NCI-H1092 (cell line): ENCODE measurements at places on chromosomes 1 and 21.

GRCh38 chr1:6601923-6602668 is 573 bp downstream of the KLHL21 start:
- DNase-seq: peak; percentile 80

DNA sequence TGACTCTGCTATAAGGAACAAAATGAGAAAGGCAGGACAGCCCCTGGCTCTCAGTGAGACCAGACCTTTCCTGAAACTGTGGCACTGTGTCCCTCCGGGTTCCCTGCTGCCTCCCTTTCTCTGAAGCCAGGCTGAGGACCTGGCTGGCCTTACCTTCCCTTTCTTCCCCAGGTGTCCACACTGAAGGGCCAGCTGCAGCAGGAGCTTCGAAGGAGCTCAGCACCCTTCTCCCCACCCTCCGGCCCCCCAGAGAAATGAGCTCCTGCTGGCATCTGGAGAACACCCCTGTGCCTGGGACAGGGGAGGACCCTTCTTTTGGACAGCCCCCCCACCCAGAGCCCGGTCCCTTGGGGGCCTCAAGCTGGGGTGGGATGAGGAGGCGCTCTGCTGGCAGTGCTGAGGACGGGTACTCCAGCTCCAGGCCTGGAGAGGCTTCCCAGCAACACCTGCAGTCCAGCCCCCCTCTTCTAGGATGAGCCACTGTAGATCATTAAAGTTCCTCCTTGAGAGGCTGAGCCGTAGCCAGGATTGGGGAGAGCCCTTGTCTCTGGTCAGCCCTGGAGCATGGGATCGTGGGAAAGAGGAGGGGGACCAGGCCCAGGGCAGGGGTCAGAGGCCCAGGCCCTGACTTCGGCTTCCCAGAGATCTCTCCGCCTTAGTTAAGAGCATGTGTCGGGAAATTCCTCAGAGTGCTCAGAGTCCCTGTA is 8.1 kb downstream of the MFAP2 start:
- no peak for DNase-seq

GRCh38 chr1:223730479-223731132 is 18.3 kb downstream of the CAPN2 start:
- DNase-seq: no peak

- DNase-seq: no peak
Measured at GRCh38 chr1:60894130-60894529, 188.2 kb upstream of the NFIA start.

- no peak for DNase-seq
Measured at GRCh38 chr1:198873696-198874230, 234.9 kb downstream of the PTPRC start.

GRCh38 chr1:12477936-12478611 is 139.9 kb downstream of the DHRS3 start:
- DNase-seq: peak; percentile 97

DNA sequence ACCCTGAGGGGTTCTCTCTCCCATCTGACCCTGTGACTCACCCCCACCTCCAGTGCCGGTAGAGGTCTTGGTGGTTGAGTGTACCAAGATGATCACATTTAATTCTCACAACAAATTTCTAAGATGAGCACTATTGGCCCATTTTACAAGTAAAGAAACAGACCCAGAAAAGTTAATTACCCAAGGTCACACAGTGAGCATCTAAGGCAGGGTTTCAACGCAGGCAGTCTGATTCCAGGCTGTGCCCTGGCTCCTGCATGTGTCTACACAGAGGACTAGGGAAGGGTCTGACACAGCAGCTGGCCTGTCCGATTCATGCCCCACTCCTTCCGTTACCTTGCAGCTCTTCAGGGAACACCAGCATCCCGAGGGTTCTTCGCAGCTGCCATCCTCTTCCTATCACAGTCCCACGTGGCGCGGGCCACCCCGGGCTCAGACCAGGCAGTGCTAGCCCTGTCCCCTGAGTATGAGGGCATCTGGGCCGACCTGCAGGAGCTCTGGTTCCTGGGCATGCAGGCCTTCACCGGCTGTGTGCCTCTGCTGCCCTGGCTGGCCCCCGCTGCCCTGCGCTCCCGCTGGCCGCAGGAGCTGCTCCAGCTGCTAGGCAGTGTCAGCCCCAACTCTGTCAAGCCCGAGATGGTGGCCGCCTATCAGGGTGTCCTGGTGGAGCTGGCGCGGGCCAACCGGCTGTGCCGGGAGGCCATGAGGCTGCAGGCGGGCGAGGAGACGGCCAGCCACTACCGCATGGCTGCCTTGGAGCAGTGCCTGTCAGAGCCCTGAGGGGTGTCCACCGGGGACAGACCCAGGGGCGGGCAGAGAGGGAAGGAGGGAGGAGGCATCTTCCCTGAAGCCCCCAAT is 7.5 kb downstream of the NCDN start:
- no peak for DNase-seq

- peak; percentile 43 for DNase-seq
Measured at GRCh38 chr1:184296466-184297243, 90.2 kb upstream of the C1orf21 start.

- no peak for DNase-seq
Measured at GRCh38 chr1:22471610-22472009, 20.0 kb downstream of the ZBTB40 start.

DNA sequence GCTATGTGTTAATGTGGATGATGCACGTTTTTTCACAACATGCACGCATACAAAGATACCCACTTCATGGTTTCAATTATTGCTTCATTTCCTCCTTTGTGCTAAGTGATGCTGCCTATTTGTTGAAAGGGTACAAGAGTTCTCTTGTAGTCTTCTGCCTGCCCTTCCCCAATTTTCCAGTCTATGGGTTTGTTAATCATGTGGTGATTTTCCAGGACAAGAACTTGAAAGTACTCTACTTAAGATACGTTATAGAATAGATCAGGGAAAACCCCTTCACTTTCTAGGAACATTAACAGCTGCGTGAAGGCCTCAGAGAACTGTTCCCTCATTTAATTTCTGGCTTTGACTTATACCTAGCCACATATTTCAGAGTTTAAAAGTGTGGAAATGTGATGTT is 52.1 kb upstream of the SLC44A3 start:
- no peak for DNase-seq

GRCh38 chr1:244699741-244700140 is 46.8 kb downstream of the DESI2 start:
- no peak for DNase-seq

- DNase-seq: no peak
Measured at GRCh38 chr1:980602-981395, 1.1 kb downstream of the PERM1 start.

DNA sequence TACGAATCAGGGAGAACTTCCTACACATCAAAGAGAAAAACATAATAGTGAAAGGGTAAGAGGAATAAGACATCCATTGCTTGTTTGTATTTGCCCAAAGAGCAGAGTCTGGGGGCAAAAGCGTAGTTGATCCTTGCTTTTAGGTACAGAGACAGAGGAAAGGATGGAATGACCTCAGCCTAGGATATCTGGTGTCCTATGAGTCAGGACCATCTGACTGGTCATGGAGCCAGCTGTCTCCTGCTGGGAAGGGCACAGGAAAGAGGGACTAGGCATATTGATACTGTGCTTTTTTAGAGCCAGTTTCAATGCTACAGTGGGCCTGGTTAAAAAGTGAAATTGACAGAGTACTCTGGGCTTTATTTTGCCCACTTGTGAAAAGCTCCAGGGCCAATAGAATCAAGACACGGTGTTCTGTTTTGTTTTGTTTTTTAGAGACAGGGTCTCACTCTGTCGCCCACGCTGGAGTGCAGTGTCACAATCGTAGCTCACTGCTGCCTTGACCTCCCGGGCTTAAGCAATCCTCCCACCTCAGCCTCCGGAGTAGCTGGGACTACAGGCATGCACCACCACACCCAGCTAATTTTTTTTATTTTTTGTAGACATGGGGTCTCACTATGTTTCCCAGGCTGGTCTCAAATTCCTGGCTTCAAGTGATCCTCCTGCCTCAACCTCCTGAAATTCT is 3.2 kb downstream of the PLEKHO1 start:
- no peak for DNase-seq

- DNase-seq: no peak
Measured at GRCh38 chr21:38787461-38788274, 18.1 kb upstream of the ETS2 start.

- DNase-seq: no peak
Measured at GRCh38 chr1:109767637-109768334, 4.1 kb upstream of the EPS8L3 start.
